ENCODE measurements at places on chromosomes 11 and 22.

GRCh38 chr11:120674542-120674941 is 163.0 kb downstream of the GRIK4 start:
- DNase-seq = no peak

- DNase-seq = peak; percentile 20
Measured at GRCh38 chr11:124740277-124740882, 638 bp downstream of the NRGN start.

GRCh38 chr11:4865855-4866254 is 15.8 kb upstream of the OR51T1 start:
- DNase-seq = no peak

- peak; percentile 33 for DNase-seq
Measured at GRCh38 chr11:36478700-36479329, 31.3 kb downstream of the TRAF6 start.

DNA sequence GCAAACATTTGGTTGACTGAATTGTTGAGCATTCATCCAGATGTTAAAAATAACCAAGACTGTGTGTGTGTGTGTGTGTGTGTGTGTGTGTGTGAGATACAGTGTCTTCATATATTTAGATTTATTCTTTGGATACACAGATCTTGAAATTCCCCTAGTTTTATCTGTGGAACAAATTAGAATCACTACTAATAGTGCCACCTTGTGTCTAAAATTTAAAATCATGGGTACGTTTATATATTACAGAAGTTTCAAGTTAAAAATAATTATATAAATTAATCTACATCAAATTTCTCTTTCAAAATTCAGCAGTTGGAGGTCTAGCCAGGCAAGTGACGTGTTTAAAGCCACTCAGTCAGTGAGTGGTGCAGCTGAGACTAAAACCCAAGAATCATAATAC is 1566.2 kb upstream of the TENM4 start:
- no peak for DNase-seq

DNA sequence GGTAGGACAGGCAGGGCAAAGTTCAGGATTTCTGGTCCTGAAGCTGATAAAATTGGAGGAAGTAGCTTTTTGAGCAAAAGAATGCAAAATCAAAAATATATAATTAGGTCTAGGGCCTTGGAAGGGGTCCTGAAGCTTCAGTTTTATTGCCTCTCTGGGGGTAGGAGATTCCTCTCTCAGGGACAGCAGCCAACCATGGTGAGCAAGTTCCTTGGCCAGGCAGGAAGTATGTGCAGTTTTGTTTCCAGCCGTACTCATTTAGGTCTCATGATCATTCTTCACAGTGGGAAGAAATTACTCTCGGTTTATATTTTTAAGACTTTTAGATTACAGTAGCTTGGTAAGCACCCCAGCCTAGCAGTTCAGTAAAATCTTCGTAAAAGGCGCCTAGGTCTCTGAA is 2.9 kb upstream of the RAB38 start:
- no peak for DNase-seq

- no peak for DNase-seq
Measured at GRCh38 chr11:69243496-69244200, 50.3 kb upstream of the MYEOV start.

DNA sequence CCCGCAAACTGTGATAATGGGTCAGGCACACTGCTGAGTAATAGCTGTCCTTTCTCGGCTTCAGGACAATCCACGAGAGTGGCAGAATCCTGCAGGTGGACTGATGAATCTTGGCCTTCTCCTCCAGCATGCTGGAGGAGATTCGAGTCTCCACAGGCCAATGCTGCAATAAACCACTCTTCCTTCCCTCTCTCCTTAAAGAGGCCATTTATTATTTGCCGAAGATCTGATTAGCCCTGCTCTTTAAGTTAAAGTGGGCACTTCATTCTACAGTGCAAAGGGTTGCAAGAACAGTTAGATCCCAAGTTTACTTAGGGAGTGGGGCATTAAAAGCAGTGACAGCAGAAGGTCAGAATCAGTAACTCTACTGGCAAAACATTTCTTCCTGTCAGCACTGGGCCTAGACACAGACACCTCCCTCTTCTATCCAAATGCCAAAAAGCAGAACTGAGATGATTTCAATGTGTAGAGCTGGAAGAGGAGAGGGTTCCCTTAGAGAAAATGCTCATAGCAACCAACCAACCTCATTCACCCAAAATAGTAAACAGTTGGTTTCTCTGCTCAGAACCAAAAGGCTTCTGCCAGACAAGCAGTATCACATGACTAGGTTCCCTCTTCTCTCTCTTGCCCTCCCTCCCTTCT is 121.7 kb downstream of the SGSM3 start:
- DNase-seq = no peak

- no peak for DNase-seq
Measured at GRCh38 chr22:47633111-47633510, 870.7 kb downstream of the TBC1D22A start.

DNA sequence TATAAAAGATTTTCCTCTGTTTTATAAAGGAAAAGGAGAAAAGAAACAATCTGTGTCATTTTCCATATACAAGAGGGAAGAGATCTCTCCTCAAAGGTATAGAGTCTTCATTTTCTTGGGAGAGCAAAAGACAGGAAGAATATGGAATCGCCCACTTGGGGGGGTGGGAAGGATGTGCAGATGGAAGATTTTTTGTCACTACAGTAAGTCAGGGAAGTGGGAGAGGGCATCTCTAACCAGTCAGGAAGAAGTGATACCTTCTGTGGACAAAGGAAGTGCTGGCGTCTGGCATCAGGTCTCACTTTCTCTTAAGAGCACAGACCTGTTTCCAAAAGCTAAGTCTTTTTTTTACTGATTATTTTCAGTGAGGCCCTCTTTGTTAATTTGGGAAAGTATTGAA is 1.4 kb downstream of the PRR14L start:
- no peak for DNase-seq

GRCh38 chr11:120211522-120212258 is 858 bp downstream of the OAF start:
- DNase-seq = no peak

DNA sequence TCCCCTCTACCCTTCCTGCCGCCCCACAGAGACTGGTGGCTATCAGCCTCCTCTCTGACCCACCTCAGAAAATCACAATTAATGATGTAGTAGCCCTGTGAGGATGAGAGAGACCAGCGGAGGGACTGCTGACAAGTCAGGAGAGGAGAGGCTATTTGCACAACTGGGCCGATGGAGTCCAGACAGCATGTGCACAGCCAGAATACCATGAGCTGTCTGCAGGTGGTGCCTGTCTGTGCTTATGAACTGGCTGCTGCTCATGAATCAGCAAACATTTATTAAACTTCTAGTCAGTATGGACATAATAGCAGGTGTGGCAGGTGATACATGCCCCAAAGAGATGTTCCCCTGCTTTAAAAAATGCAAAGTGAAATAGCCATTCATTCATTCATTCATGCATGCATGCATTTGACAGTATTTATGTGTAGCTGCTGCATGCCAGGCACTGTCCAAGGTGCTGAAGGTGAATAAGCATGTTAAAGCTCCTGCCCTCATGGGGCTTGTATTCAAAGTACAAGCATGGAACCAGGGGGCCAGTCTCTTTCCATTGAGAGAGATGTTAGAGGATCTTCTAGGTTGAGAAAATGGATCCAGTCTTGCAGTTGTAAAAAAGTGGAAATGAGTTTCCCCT is 141.3 kb downstream of the GRIK4 start:
- DNase-seq = no peak

GRCh38 chr22:38453996-38454352 is 1.0 kb downstream of the KCNJ4 start:
- no peak for DNase-seq

- no peak for DNase-seq
Measured at GRCh38 chr11:44626645-44627044, 61.2 kb downstream of the CD82 start.

- no peak for DNase-seq
Measured at GRCh38 chr11:10233581-10233980, 60.4 kb downstream of the SBF2 start.

GRCh38 chr11:73962101-73962705 is 11.4 kb downstream of the DNAJB13 start:
- no peak for DNase-seq

DNA sequence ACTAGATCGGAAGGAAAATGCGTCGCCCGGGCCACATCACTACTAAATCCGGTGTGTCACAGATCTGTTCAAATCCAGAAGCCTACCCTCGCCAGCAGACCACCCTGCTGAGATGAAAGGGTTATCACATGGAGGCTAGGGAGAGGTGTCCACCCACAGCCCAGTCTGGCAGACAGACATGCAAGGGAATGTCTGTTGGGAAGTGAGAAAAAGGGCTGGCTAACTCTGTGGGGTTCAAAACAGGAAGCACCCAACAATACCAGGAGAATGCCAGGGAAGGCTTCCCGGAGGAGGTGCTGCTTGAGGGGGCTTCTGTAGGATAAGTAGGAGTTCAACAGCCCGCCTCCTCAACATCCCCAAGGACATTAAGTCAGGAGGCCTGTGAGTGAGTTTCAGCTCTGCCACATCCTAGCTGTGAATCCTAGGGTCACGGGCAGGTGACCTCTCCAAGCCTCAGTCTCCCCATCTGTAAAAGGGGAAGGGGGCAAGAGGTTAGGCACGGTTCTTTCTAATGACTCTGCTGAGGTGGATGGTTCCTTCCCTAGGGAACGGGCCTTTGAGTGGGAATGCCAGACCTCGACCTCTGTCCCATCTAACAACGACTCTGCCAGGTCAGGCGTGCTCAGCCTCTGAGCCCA is 1.1 kb downstream of the TPST2 start:
- no peak for DNase-seq

- DNase-seq = no peak
Measured at GRCh38 chr11:130787973-130788570, 128.2 kb downstream of the SNX19 start.

DNA sequence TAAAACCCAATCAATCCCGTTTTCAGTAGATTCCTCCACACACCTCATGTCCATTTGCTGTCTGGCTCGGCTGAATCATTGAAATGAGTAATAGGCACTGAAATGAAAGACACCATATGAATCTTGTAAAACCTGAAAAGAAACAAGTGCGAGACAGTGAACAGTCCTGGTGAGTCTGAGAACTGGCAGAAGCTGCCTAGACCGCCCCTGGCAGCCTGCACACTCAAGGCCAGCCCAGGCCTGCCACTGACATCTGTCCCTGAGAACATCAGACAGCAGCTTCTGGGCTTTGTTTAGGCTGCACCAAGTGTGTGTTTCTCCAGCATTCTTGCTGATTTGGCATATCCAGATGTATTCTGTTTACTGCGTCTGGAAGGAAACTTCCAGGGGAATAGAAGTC is 44.8 kb downstream of the ENDOD1 start:
- no peak for DNase-seq

DNA sequence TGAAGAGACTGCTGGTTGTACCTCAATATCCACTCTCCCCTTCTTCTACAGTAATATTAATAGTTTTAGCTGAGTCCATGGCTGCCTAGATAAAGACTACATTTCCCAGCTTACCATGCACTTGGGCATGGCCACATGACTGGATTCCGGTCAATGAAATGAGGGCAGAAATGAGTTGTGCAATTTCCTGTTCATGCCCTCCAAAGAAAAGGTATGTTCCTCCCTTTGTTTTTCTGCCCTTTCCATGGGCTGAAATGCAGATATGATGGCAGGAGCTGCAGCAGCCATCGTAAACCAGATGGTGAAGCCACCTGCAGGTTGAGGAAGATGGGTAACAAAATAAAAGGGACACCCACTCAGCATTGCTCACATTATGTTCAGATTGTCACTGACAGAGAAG is 15.3 kb upstream of the ELFN2 start:
- DNase-seq = no peak

- no peak for DNase-seq
Measured at GRCh38 chr11:59030037-59030436, 56.1 kb upstream of the GLYATL1B start.

GRCh38 chr22:35582861-35583670 is 34.1 kb downstream of the MB start:
- DNase-seq = peak; percentile 69

DNA sequence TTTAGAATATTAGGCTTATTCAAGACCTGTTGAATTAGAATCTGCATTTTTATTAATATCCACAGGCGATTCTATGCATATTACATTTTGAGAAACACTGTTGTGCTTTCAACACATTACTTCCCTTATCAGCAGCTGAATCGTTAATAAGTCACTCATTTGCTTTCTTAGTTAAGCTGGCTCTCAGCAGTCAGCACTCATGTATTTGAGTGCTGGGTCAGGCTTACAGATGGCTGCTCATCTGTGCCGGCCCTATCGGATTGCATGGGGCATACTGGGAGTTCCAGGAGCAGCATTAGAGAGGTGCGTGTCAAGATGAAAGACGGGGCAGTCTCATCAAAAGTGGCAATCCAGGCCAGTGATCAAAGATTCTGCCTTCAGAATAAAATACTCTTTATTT is 10.8 kb upstream of the OR51L1 start:
- no peak for DNase-seq

DNA sequence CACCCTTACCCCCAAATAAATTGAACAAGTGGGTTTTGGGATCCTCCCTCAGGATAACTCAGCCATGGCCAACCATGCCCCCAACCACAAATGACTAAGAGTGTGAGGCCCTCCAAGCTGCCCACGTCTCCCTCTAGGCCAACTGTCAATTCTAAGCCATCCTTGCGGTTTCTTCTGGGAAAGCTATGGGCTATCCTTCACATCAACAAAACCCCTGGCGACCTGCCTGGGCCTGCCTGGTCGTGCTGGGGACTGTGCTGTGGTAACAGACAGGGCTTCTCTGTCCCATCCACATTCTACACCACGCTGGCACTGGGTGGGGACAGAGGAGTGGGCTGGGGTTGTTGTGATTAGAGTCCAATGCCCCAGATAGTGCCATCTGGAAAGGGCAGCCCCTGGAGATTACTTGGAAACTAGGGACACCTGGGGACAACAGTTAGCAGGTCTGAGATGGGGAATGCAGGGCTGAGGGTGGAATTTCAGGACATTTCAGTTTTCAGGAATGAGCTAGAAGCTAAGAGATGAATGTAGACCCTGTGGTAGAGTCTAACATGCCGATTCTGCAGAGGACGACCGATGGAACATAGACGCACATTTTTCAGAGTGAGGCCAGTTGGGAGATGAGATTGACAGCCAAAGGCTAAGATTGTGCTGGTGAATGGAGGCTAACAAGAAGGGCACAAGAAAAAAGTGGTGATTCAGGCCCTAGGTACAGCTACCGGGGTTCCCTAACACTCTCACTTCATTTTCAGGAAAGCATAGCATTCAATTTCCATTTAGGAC is 131.9 kb downstream of the RASSF10 start:
- no peak for DNase-seq

DNA sequence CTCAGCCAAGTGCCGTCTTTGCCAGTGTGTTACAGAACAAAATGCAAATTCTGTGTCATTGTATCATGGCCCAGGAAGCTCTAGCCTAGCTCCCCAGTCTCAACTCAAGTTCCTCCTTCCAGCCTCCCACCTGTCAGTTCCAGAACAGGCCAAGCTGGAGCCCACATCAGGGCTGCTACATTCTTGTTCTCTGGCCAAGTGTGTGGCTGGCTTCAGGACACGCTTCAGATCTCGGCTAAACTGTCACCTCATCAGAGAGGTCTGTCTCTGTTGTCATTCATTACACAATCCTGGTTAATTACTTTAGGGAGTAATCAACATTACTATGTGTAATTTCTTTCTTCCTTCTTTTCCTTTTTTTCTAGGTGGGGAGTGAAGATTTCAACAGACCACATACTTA is 347.0 kb upstream of the SYN3 start:
- no peak for DNase-seq

GRCh38 chr11:65499713-65500386 is 1.0 kb downstream of the MALAT1 start:
- DNase-seq = no peak
